Esophagus squamous epithelium (tissue), 5 donors: ENCODE measurements at places on chromosomes 11 and 22. TPM values are rescaled to one million over a fixed set of nuclear protein-coding genes. Genes with fewer than 3 reads are reported as not detected.
A peak's percentile ranks its signal among the peaks of the same experiment; 100 is the strongest.

GRCh38 chr11:107550304-107550703, 15.2 kb downstream of the ALKBH8 start:
- H3K27ac ChIP-seq, result no peak overlapping the region
- no peak overlapping the region for H3K4me3 ChIP-seq
- peaks cover 14% of the 10 kb centered on the region for H3K36me3 ChIP-seq
- no peaks in the 10 kb centered on the region for H3K4me1 ChIP-seq

Gene CRYBA4
- total RNA-seq, result not detected

DNA sequence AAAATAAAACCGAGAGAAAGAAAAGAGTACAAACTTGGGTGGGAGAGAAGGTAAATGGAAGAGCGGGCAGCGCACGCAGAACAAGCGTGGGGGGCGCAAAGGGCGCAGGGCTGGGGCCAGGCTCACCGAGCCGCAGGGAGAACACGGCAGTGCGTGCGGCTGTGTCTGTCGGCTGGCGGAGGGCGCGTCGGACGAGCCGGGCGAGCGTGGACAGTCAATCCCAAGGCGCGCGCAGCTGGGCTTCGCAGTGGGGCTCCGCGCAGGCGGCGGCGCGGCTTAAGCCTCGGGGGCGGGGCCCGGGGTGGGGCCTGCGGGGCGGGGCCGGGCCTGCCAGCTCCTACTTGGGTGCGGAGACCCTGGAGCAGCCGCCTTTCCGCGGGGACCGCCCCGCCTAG, at the start of gene UCP2:
Gene UCP2 (minus strand): TSS at position 249 of the 395 bp plus-strand sequence. CDS start 4,465 bp downstream, outside the sequence.
- H3K27me3 ChIP-seq, result no peaks in the 10 kb centered on the region
- peaks cover 6% of the 10 kb centered on the region for H3K4me1 ChIP-seq
- DNase-seq, result peak; percentile 67
- H3K4me3 ChIP-seq, result peak within 1 kb of the TSS; percentile 72
- H3K36me3 ChIP-seq, result peaks cover 10% of the 10 kb centered on the region

Gene POU2AF3
- total RNA-seq, result 1.7 TPM

- no peak for DNase-seq
- H3K27me3 ChIP-seq, result peaks cover 41% of the 10 kb centered on the region
- no peak overlapping the region for H3K4me3 ChIP-seq
- no peaks in the 10 kb centered on the region for H3K4me1 ChIP-seq
- no peaks in the 10 kb centered on the region for H3K36me3 ChIP-seq
Observed at GRCh38 chr22:48301421-48301820, 1526.3 kb downstream of the BRD1 start.
